ENCODE measurements at places on chromosomes 5 and 9.

- DNase-seq = no peak
Observed at GRCh38 chr9:12993466-12993865, 218.6 kb downstream of the LURAP1L start.

- DNase-seq = no peak
Observed at GRCh38 chr9:37801287-37801850, 772 bp downstream of the DCAF10 start.

DNA sequence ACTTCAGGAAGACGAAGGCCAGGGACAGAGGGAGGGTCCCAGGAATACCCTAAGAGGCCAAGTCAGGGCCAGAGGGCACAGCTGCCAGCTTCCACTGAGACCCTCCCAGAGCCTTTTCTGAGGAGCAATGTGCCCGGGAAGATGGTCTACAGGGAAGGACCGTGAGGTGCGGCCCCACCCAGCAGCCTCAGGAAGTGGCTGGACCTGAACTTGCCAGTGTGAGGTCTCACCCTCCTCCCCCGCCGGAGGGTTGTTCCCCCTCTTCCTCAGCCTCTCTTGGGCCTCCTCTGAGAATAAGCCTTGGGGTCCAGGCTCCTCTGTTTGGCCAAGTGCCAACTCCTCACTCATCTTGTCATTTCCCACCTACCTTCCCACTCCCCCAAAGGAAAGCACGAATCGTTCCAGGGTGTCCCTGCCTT, 13.4 kb upstream of the SLC25A51 start:
- no peak for DNase-seq

GRCh38 chr9:94056442-94056974, 27.8 kb upstream of the PTPDC1 start:
- no peak for DNase-seq

DNA sequence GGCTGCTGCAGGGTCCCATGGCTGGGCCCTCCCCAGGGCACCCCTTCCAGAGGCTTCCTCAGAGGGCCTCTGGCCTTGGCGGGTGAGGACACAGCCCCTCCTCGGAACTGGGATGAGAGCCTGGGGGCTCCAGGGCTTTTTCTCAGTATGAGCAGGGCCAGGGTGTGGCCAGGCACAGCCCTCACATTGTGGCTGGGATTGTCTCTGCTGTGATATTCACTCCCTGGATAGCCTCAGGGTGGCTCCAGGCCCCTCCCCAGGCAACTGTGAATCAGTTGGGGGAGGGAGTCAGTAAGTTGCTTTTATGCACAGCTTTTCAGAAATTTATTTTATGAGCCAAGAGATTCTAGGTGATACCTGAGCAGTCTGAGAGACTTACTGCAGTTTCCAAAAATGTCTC, 135.7 kb downstream of the CACNA1B start:
- DNase-seq = no peak

GRCh38 chr5:43981556-43981955, 378.6 kb downstream of the NNT start:
- no peak for DNase-seq

- DNase-seq = no peak
Observed at GRCh38 chr5:63648376-63648775, 313.9 kb downstream of the HTR1A start.

GRCh38 chr5:87411586-87411972, 1.2 kb downstream of the CCNH start:
- DNase-seq = no peak

GRCh38 chr5:127813633-127814587, 110.7 kb downstream of the CCDC192 start:
- DNase-seq = no peak

DNA sequence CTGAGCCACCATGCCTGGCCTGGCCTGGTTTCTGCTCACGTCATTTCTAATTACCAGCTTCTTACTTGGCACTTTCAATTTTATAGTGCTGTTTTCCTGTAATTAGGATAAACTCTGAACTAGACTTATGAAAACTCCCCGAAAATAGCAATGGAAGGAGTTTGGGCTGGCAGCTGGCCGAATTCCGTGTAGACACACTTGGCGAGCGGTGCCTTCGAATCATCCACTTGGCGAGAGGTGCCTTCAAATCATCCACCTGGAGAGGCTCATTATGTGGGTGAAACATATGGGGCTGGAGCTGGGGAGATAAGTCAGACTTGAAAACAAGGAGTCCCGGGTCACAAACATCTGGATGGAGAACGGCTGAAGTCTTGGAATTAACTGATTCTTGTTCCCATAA, 203.7 kb downstream of the ROR2 start:
- DNase-seq = no peak

GRCh38 chr5:94181895-94182294, 436.5 kb downstream of the KIAA0825 start:
- DNase-seq = no peak

DNA sequence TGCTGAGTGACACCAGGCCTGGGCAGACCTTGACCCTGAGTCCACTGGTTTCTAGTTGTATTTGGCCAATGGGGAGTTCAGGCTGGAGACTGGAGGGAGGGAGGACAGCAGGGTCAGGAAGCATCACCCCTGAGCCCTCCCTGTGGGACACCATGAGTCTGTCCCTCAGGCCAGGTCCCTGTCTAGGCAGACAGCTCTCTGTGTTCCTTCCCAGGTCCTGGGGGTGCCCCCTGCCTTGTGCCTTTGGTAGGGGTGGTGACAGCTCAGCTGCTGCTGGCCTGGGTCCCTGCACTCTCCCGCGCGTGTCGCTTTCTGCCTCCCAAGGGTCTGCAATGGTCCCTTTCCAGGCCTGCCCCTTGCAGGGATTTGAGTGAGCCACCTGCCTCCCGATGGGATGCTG, 125.5 kb downstream of the OLFM1 start:
- DNase-seq = peak; percentile 57

GRCh38 chr9:35646153-35646532, 4.6 kb downstream of the SIT1 start:
- no peak for DNase-seq

- no peak for DNase-seq
Observed at GRCh38 chr5:163248871-163249270, 188.5 kb upstream of the CCNG1 start.

DNA sequence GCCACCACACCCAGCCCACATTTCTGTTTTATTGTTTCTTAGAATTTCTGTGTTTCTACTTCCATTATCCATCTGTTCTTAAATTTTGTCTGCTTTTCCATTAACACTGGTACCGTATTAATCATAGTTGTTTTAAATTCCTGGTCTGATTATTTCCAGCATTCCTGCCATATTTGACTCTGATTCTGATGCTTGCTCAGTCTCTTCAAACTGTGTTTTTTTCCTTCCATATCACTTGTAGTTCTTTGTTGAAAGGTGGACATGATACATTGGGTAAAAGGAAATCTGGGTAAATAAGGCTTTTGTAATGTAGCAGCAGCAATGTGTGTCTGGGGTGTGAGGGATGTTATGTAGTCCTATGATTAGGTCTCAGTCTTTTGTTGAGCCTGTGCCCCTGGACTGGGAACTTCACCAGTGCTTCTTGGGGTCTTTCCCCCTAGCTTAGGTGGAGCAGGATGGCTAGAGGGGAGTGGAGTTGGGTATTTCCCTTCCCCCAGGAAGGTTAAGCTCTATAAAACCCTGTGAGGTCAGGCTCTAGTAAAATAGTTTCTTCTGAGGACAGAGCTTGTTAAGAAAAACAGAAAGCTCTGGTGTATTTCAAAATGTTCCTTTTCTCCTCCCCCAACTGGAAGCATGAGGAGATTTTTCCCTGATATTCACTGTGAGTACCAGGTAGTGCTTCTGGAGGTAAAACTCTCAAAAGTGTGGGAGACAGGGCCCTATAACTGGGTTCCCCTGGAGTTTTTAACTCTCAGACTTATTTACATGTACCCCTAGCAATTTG, 10.1 kb upstream of the TMOD1 start:
- DNase-seq = no peak

DNA sequence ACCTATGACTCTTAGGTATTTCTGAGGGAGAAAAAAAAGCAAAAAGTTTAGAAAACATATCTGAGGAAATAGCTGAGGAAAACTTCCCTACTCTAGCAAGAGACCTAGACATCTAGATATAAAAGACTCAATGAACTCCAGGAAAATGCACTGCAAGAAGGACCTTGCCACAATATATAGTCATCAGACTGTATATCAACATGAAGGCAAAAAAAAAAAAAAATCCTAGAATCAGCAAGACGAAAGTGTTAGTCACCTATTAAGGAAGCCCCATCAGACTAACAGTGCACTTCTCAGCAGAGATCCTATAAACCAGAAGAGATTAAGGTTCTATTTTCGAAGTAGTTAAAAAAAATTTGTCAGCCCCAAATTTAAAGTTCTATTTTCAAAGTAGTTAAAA, 166.2 kb downstream of the TMEM38B start:
- no peak for DNase-seq

GRCh38 chr5:81700166-81700565, 50.7 kb downstream of the SSBP2 start:
- DNase-seq = no peak

- no peak for DNase-seq
Observed at GRCh38 chr9:99807956-99808355, 13.7 kb upstream of the NR4A3 start.

DNA sequence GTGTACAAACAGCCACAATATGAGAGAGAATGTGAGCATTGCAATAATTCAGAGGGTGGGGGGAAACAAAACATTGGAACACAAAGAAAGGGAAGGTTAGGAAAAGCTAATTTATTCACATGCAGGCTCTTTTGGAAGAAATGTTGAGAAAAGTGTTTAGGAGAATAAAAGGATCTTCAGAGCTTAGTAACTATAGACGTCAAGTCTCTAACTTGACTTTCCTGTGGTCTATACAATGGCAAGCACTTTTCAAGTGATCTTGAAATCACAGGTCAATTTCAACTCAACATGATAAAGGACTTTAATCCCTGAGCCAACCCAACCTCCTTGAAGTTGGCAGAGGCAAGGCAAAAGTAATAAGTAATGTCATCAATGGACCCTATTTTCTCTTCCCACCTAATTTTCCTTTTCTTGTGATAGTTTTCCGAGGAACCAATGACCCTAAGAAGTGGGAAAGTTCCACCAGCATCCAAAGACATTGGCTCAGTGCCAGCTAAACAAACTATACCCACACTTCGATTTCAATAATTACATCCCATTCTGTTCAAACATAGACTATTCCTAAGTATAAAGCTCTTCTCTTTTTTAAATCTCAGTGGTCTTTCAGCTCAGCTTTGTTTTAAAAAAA, 23.7 kb downstream of the RFK start:
- no peak for DNase-seq
